ENCODE measurements at places on chromosomes 3 and 15.

DNA sequence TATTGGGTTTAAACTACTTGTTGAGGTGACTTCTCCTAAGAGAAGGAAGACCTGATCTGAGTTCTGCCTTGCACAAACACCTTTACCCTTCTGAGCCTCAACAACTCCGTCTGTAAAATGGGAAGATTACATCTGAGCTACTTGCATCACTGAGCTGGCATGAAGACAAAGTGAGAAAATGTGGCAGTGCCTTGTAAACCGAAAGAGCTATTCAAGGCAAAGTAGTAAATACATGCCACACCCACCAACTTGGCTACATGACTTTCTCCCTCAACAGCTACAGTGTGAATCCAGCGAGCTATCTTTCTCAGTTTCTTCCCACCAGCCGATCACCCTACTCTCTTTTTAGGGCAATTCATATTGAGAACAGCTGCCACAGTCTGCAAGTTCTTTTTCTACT lies 148.3 kb downstream of the FOXB1 start:
- no peak for DNase-seq

GRCh38 chr15:90957031-90957790 lies 2.5 kb downstream of the RCCD1 start:
- DNase-seq: no peak

GRCh38 chr15:63504247-63504978 lies at the start of gene USP3:
TSS of gene USP3 (plus strand) at chr15:63504593. CDS start at chr15:63504740, 147 bp downstream.
- DNase-seq: peak; percentile 99

- DNase-seq: no peak
These were observed 87.5 kb downstream of the KCNMB2 start for GRCh38 chr3:178623666-178624255.

DNA sequence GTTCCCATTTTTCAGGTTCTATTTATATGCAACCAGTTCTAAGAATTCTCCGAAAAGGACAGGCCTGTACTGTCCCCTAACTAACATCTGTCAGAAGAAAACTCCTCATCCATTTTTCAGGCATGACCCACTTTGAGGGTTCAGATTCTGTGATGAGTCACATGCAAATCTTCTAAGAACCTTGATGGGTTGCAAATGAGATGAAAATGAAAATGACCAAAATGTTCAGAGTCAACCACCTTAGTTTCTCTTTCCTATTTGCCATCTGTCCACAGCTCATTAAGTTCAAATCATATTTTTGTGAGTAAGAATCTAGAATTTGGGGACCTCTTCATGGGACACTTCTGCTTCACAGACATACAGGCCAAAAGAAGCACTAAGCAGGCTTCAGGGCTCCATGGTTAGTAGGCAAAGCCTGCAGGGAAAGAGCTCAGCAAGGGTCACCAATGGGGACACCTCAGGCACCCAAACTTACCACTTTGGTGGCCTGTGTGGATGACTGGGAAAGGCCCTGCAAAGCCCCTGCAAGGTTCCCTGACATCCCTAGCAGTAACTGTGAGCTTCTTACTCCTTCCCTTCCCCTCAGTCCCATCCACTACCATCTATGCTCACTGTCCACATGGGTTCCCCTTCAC lies 122.0 kb downstream of the WDR76 start:
- no peak for DNase-seq

DNA sequence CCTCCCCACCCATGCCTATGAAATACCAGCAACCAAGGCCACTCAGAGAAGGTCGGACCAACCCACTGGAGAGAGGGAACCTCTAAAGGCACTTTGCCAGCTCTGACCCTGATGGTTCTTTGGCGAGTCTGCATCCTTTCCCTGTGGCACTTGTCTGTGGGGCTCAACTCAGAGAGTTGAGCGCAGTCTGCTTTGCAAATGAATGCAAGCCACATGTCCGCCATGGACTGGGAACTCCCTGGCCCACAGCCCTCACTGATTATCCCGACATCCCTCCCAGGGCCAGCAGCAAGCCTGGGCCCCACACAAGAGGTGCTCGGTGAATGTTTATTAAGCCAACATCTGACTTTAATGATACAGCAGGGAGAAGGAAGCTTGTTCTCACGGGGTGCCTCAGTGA lies 55.5 kb upstream of the HES1 start:
- DNase-seq: no peak

GRCh38 chr15:64163659-64164362 lies 989 bp upstream of the PPIB start:
- DNase-seq: peak; percentile 40

DNA sequence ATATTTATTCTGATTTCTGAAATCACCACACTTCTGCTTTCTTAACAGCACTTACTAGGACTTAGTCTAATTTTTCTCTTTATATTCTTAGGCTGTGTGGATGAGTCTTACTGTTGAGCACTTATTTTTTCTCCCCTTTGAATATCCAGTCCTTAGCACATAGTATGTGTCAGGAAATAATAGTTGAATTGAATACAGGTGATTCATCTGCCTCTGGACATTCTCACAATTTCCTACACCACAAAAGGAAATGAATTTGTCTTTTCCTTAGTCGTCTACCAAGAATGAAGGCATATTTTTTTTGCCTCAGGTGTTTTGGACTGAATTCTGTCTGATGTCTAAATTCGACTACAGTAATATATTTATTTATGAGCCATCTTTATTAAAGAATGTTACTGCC lies 204.2 kb downstream of the GHSR start:
- no peak for DNase-seq

GRCh38 chr15:90097475-90097874 lies 4.8 kb downstream of the IDH2 start:
- no peak for DNase-seq

GRCh38 chr3:97057365-97057764 lies 243.0 kb downstream of the EPHA6 start:
- no peak for DNase-seq

GRCh38 chr15:28914483-28915023 lies 28.8 kb downstream of the APBA2 start:
- no peak for DNase-seq

GRCh38 chr3:35291471-35292236 lies 347.7 kb upstream of the ARPP21 start:
- DNase-seq: no peak

- DNase-seq: peak; percentile 88
These were observed 5.2 kb upstream of the PRKCD start for GRCh38 chr3:53155760-53156159.

GRCh38 chr15:69484837-69485236 lies 32.2 kb downstream of the RPLP1 start:
- no peak for DNase-seq

DNA sequence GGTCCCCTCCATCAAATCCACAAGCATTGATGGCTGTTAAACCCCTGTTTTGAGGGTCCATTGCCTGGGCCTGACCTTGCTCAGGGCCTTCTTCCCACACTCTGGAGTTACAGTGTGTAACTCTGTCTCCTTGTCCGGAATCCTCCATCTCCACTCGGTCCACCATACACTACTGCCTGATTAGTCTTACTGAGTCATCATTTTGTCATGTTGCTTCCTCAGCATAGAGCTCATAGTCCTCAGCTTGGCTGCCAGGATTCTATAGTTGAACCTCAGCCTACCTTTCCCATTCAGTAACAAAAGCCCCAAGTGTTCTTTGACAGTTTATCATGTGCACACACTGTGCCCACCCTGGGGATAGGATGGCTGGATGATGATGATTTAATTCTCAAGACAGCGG lies 113.0 kb downstream of the PDE8A start:
- no peak for DNase-seq

DNA sequence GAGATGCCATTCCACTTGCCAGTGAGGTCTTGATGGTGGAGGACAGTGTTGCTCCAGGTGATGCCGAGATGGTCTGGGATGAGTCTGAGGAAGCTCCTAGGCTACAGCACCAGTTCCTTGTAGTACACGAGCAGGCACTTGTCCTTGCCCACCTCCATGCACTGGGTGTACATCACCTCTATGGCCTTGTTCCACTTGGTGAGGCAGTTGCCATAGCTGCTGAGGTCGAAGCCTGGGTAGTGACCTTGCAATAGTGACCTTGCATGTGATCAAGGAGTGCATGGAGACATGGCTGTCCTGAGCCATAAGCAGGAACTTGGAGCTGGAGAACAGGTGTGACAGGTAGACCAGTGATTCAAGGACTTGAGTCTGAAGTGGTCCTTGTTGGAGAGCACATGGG lies 47.6 kb downstream of the CDIN1 start:
- DNase-seq: no peak

GRCh38 chr3:101509811-101510210 lies 3.2 kb downstream of the SENP7 start:
- DNase-seq: no peak

- DNase-seq: no peak
These were observed 10.0 kb downstream of the TRPM1 start for GRCh38 chr15:31091481-31091880.

GRCh38 chr3:106811376-106811775 lies 565.9 kb upstream of the CCDC54 start:
- no peak for DNase-seq

GRCh38 chr15:51484781-51485180 lies 137.8 kb downstream of the DMXL2 start:
- no peak for DNase-seq

All from mucosa of descending colon (tissue), 3 donors.